Activated CD4-positive, alpha-beta T cell treated with anti-CD3 and anti-CD28 coated beads, Interleukin-2, amount 50 U/mL, for 4 hours (primary cell): ENCODE measurements at places on chromosomes 5 and 9.

DNA sequence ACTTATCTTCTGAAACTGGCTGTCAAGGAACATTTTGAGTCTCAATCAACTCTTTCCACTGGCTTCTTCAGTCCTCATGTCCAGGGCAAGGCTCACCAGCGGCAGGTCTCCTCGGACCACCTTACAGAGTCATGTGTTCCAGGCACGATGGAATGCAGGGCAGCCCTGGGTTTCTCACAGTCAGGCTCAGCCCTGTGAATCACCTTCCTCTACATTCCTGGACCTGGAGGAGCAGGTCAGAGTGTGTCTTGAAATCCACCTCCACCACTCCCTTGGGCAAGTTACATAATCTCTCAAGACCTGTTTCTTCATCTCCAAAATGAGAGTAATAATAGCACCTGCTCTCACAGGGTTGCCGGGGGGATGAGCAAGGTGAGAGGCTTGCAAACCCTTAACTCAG is 16.0 kb downstream of the ENC1 start:
- DNase-seq = no peak

DNA sequence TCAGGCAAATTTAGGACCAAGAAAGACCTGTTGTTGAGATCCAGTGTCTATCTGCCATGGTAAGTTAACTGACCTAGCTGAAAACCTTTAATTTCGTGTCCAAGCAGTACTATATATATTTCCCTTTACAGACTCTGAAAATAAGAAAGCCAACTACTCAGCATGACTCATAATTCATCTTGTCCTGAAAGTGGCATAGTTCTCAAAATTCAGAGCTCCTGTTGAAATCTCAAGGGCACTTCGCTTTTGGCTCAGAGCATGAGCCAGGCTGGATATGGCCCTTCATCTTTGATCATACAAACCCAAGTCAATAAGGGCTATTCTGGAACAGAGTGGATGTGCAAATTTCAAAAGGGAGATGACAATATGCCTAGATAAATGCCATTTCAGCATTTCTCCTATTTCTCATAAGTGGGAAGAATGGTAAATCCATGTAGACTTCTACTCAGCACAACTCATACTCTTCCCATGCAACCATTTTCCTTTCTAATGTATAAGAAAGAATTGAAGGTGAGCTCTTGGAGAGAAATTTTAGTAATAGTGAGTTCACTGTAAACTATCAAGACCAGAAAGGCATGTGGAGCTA is 567.9 kb upstream of the DAB2 start:
- DNase-seq = no peak

DNA sequence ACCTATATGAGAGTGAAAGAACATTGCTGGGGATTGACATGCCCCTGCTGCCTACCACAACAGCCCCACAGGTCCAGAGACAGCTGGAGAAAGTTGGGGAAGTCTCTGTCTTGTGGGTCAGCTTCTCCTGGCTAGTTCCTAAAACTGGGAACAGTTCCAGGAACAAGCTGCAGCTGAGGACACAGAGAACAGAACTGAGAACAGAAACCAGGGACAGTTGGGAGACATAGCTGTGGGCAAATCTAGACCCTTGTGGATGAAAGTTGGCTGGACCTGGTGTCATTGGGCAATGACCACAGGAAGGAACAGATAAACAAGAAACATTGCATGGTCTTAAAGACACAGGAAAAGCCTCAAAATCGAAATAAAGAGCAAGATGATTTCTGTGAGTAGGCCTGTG is 58.3 kb upstream of the MOCS2 start:
- no peak for DNase-seq

- DNase-seq = no peak
Observed at GRCh38 chr5:4191041-4191440, 595.4 kb downstream of the IRX1 start.

DNA sequence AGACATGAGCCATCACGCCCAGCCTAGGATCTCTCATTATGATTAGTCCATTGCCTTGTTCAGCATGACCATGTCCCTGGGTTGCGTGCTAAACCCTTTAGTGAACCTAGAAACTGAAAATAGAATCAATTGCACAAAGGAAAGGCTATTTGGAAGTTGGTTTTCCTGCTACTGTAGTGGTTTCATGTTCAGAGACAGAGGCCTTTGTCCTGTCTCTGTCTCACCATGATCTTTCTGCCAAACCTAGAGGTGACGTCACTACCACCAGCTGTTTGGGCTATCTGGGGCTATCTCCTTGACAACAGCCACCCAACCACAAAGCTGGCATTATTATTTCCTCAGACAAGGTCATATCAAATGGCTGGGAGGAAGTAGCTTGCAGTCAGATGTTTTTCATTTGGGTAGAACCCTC is 4.0 kb upstream of the CDK5RAP2 start:
- no peak for DNase-seq

DNA sequence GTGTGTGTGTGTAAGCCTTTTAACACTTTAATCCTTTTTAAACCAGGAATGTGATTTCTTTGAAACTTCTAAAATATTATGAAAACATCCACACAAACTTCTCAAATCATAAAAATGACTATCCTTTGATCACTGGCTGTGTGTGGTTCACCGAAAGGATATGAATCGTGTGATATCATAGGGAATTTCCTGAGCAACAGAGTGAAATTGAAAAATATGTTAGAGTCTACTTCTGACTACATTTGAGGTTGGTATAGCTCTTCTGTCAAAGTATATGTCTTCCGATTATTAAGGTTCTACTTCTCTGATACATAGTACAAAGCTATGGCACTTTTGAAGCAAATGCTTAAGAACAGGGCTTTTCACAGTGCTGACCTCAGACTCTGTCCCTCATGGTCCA is 40.3 kb downstream of the RGMB start:
- DNase-seq = no peak

GRCh38 chr5:5363045-5363444 is 59.4 kb upstream of the ICE1 start:
- DNase-seq = no peak

DNA sequence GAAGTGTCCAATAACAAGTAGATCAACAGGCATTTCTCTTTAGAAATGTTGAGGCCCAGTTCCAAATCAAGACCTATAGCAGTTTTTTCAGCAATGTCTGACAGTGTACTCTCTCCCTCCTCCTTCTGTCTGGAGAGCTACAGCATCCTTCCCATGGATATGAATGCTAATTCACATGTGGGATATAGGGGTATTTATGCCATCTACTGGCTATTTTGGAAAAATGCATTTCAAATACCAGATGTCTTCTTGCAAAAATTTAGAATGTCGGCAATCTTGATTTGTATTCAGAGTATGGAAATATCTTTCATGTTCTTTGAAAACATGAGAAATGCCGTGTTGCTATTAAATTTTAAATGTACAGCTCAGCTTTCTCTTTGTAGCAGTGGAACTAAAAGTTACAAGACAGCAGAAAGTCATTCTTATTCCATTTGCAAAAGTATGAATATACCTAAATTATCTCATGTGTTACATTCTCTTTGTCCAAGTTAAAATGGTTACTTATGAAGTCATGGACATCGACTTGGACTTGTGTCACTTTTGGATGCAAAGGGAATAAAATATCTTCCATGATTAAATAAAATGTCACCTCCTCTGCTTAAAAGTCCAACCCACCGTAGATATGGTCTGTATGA is 647.8 kb downstream of the TAF11L14 start:
- DNase-seq = no peak

DNA sequence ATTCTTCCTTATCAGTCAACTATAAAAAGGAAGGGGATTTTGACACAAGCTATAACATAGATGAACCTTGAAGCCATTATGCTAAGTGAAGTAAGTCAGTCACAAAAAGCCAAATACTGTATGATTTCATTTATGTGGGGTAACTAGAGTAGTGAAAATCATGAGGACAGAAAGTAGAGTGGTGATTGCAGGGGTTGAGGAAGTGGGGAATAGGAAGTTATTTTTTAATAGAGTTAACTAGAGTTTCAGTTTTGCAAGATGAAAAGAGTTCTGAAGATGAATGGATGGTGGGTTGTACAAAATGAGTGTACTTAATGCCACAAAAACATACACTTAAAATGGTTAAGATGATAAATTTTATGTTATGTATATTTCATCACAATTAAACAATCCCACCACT is 65.4 kb upstream of the FAM174A start:
- no peak for DNase-seq

- DNase-seq = no peak
Observed at GRCh38 chr9:136119883-136120393, 1.3 kb upstream of the TMEM250 start.
